ENCODE measurements at places on chromosomes 1 and 21.

GRCh38 chr1:211518330-211519289 lies 26.6 kb upstream of the RD3 start:
- no peak for DNase-seq

- DNase-seq, result no peak
Observed at GRCh38 chr1:184190616-184191015, 139.1 kb downstream of the TSEN15 start.

DNA sequence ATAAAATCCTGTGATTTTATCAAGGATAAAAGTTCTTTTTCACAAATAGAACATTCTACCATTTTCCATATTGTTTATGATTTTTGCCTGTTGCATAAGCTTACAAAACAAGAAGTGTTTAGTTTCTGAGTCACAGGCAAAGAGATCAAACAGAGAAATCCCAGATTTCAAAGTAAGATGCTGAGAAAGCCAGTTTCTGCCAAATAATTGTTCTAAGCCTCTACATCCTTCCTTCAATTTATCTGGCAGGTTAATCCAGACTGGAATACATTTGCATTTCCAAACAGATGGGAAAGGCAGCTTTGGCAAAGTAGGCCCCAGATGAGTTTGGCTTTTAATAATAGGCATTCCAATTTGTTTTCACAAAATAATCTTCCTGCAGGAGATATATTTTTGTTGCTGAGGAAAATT lies 2.5 kb downstream of the SLC1A7 start:
- DNase-seq, result no peak

DNA sequence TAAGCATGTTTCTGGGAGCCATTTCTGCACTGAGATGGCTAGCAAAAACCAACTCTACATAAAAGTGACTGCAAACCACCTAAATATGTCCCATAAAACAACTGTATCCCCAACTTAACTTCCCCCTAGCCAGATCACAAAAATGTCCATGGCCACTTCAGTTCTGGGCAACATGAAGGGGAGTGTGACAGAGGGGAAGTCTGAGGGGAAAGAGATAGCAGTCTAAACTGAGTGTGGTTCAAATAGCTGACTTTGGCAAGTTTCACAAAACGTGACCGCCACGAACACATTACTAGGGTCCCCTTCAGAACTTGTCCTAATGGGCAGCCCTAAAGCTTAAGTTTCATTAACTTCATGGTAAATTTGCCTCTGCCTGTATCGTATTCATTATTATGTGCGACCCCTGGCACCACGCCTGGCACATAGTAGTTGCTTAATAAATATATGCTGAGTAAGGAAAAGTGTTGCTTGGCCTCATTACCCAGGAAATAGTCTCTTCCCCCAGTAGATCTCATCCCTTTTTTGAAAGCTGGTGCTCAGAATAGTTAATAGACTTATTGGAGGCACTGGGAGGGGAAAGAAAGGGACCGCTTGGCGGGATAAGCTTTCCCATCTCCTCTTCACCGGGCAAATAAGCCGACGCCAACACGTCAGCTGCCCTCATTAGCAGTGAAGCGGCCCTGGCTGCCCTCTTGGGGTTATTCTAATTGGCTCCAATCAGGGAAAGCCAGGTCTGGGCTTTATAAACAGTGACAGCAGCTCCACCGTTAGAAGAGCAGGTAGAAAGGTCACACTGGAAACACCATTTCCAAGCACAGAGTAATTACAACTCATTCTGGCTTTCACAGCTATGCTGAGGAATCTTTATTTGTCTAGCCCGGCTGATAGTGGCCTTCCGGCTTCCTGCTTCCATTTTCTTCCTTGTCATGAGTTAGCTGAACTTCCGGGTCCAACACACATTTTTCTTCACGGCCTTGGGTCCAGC lies 122.1 kb downstream of the LRIG2 start:
- no peak for DNase-seq

DNA sequence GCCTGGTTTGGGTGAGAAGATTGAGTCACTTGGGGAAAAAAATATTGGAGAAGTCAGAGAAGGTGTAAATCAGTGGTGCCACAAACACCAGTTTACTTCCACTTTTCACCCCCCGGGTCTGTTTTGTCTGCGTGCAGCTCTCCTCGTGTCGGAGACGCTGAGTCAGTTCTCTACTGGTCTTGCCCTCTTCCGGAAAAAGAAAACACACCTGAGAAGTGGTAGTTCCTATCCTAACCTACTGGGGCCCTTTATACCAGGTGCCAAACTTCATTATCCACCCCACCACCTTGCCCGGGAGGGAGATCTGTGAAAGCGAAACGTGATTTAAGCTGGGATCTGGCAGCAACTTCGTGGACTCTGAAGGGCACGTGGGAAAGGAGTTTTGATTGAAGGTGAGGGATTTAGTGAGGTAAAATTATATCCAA lies 855 bp upstream of the IVNS1ABP start:
- DNase-seq, result no peak

All from WTC11 (cell line).